CD8-positive, alpha-beta memory T cell (primary cell): ENCODE measurements at places on chromosomes 12 and 14. TPM values are rescaled to one million over a fixed set of nuclear protein-coding genes. Genes with fewer than 3 reads are reported as not detected.
A peak's percentile ranks its signal among the peaks of the same experiment; 100 is the strongest.

DNA sequence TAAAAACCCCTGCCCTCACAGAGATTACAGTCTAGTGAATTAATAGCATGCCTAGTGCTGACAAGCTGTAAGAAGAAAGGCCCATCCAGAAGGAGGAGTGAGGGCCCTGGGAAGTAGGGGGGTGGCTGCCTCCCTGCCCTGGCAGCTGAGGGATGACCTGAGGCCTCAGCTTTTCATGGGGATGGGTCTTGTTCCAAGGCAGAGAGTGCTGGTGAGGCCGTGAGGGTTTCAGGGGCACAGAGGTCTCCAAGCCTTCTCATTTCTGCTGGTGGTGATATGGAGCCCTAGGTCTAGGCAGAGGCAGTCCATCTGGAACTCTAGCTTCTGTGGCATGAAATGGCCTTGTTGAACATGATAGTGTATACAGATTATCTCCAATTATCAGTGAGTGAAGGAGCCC is 114.4 kb downstream of the ZFP36L1 start:
- no peak overlapping the region for H3K27ac ChIP-seq
- H3K36me3 ChIP-seq: no peaks in the 10 kb centered on the region
- no peak overlapping the region for H3K4me3 ChIP-seq
- no peaks in the 10 kb centered on the region for H3K27me3 ChIP-seq

Gene PPP4R4
- total RNA-seq: 1.8 TPM

GRCh38 chr14:73245480-73246325 is 8.4 kb downstream of the PAPLN start:
- H3K4me3 ChIP-seq: peak overlapping the region; percentile 41
- no peak overlapping the region for H3K27ac ChIP-seq

DNA sequence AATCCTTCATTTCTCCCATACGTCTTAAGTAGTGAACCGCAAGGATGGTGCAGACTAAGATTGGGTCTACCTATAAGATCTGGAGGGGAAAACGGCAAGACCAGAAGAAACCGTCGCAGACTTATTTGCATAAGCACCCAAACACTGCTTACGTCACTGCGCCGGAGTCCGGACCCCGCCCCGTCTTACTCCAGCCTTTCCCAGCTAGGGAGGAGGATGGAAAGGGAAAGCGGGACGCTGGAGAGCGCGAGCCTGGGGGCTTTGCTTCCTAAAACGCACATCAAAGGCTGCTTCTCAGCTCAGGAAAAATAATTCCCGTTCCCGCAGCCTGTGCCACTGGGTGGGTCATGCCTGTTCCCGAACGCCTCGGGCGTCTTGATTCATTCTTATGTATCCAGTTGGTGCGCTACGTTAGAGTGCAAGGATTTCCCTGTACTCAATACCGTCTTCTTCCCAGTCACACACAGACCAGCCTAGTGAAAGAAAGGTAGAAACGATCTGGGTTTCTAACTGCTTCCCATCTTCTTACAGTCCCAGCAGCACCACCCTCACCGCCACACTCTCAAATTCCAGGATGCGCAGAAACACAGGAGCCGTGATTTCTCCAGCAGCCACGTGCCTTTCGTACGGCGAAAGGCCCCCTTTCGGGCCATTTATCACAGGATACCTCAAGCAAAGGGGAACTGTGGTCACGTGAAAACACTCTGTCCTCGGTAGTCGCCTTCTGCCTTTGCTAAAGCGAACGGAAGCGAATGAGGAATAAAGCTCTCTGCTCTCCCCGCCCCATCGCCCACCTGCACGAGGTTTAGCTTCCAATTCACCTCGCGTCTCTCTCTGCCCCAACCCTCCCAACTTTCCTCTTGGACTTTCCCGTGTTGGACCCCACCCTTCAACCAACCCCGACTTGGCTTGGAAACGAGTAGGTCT is 1.1 kb downstream of the SLC6A15 start:
- no peaks in the 10 kb centered on the region for H3K36me3 ChIP-seq
- no peaks in the 10 kb centered on the region for H3K27me3 ChIP-seq
- H3K4me1 ChIP-seq: no peaks in the 10 kb centered on the region
- no peak overlapping the region for H3K4me3 ChIP-seq
- DNase-seq: no peak
- H3K27ac ChIP-seq: no peak overlapping the region

DNA sequence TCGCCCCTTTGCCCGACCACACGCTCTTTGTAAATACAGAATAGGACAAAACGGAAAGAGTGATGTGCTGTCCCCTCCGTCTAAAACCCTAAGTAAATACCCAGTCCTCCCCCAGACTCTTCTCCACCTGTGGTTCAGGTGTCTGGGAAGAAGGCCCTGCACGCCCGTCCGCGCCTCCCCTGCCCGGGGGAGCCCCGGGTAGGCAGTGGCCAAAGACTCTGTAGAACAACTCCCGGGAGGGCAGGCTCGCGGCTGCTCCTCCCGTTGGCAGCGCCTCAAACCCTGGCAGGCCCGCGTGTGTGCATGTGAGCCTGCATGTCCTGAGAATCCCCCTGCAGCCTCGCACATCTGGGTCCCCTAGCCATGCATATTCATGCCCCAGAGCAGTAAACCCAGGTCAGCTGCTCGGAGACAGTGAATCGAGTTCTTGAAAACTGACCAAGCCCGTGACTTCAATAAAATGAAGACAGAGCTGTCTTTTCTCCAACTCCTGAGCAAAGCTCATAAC is 165.8 kb downstream of the MON2 start:
- peaks cover 28% of the 10 kb centered on the region for H3K27me3 ChIP-seq
- no peak for DNase-seq
- no peaks in the 10 kb centered on the region for H3K36me3 ChIP-seq
- peak overlapping the region; percentile 25 for H3K4me3 ChIP-seq
- peaks cover 7% of the 10 kb centered on the region for H3K4me1 ChIP-seq

- H3K36me3 ChIP-seq: peaks cover 5% of the 10 kb centered on the region
- H3K4me3 ChIP-seq: no peak overlapping the region
- no peak overlapping the region for H3K27ac ChIP-seq
- H3K4me1 ChIP-seq: peaks cover 18% of the 10 kb centered on the region
Measured at GRCh38 chr14:69663300-69663643, 51.9 kb downstream of the SUSD6 start.

DNA sequence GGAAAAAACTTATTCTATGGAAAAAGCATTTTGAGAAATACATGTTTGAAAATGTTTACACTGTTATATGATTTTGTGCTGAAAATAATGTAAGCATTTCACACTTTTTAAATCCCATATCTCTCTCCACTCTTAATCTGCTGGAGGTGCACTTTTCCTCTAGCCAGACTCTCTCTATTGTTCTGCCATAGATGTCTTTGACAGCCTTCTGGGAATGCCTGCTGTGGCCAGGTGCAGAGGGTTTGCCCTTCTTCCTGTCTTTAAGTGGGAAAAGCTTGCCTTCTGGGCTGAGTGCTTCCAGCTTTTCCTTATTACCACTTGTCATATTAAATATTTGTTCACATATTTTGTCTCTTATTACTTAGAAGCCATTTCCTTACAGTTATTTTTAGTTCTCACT is 60.1 kb upstream of the PPM1H start:
- no peaks in the 10 kb centered on the region for H3K4me1 ChIP-seq
- DNase-seq: no peak
- no peaks in the 10 kb centered on the region for H3K36me3 ChIP-seq
- no peak overlapping the region for H3K4me3 ChIP-seq
- no peaks in the 10 kb centered on the region for H3K27me3 ChIP-seq

DNA sequence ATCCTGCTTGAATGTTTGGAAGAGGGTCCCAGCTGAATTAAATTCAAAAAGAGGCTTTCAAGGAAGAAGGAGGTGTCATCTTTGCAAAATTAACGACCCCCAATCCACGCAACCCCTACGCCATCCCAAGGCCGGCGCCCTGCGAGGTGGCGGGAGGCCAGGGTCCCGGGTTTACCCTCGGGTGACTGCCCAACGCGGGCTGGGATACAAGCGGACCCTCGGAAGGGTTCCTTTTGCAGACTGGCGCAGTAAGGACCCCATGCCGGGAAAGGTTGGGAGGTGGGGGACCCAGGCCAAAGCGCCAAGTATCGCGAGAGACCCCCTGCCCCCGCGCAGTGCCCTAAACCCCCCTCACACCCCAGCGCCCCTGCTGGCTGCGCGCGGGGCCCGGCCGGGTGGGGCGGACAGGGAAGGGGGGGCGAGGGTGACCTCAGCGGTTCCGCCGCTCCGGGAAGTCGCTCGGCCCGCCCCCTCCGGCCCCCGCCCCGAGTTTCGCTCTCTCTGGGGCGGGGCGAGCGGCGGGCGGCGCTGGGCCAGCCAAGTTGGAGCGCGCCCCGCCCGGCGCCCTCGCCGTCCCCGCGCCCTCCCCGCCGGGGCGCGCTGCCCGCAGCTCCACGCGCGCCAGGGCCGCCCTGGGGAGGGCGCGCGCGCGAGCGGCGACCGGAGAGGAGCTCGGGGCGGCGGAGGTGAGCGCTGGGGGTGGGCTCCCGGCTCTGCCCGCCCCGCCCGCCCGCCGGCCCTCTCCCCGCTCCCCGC is 708 bp upstream of the ZBTB42 start:
- H3K36me3 ChIP-seq: no peaks in the 10 kb centered on the region
- H3K27me3 ChIP-seq: no peaks in the 10 kb centered on the region
- H3K4me1 ChIP-seq: peaks cover 30% of the 10 kb centered on the region

GRCh38 chr14:104940526-104941150 is 16.0 kb downstream of the PLD4 start:
- no peak overlapping the region for H3K4me3 ChIP-seq
- H3K27me3 ChIP-seq: no peaks in the 10 kb centered on the region
- no peak for DNase-seq
- H3K4me1 ChIP-seq: no peaks in the 10 kb centered on the region
- no peak overlapping the region for H3K27ac ChIP-seq

Gene TMEM253
- total RNA-seq: not detected

DNA sequence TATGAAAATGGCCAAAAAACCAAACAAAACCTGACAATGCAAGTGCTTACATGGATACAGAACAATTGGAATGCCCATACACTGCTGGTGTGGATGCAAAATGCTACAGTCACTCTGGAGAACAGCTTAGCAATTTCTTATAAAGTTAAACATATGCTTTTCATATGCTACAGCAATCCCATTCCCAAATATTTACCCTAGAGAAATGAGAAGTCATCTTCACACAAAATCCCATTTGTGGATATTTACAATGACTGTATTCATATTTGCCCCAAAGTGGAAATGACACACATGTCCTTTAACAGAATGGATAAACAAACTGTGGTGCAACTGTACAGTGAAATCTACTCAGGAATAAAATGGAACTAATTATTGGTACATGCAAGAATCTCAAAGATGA is 20.4 kb downstream of the SAV1 start:
- no peak overlapping the region for H3K4me3 ChIP-seq
- H3K27ac ChIP-seq: no peak overlapping the region
- no peaks in the 10 kb centered on the region for H3K36me3 ChIP-seq
- DNase-seq: no peak
- no peaks in the 10 kb centered on the region for H3K27me3 ChIP-seq
- no peaks in the 10 kb centered on the region for H3K4me1 ChIP-seq

GRCh38 chr12:121504505-121504904 is 76.3 kb downstream of the KDM2B start:
- no peaks in the 10 kb centered on the region for H3K4me1 ChIP-seq
- H3K4me3 ChIP-seq: no peak overlapping the region
- no peaks in the 10 kb centered on the region for H3K36me3 ChIP-seq
- H3K27me3 ChIP-seq: no peaks in the 10 kb centered on the region

- no peak overlapping the region for H3K4me3 ChIP-seq
- no peaks in the 10 kb centered on the region for H3K27me3 ChIP-seq
- H3K27ac ChIP-seq: no peak overlapping the region
- H3K36me3 ChIP-seq: no peaks in the 10 kb centered on the region
- no peak for DNase-seq
Measured at GRCh38 chr14:61090432-61091216, 109.6 kb downstream of the SLC38A6 start.

Gene CLEC4A
- total RNA-seq: 0.42 TPM

GRCh38 chr12:70052476-70052875 is 190.8 kb upstream of the CNOT2 start:
- DNase-seq: no peak
- H3K27me3 ChIP-seq: no peaks in the 10 kb centered on the region
- H3K36me3 ChIP-seq: no peaks in the 10 kb centered on the region
- H3K4me1 ChIP-seq: peaks cover 4% of the 10 kb centered on the region
- no peak overlapping the region for H3K27ac ChIP-seq

DNA sequence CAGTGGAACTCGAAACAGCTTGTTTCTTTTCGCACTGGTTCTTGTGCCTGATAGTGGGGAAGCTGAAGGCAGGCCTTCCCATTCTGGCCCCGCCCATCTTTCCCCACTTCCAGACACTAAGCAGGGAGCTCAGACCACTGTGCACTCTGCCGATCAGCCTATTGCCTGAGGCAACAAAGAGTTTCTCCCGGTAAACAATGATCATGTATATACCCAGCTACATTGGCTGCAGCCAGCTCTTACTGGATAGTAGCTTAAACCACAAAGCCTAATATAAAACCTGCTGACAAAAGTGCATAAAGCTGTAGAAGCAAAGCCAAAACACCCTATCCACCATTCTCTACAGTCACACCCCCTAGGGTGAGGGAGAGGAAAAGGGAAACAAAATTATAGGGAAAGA is 24.7 kb upstream of the GLIPR1 start:
- H3K27ac ChIP-seq: no peak overlapping the region
- H3K4me1 ChIP-seq: peaks cover 36% of the 10 kb centered on the region
- H3K27me3 ChIP-seq: no peaks in the 10 kb centered on the region
- no peaks in the 10 kb centered on the region for H3K36me3 ChIP-seq

- no peaks in the 10 kb centered on the region for H3K36me3 ChIP-seq
- no peak overlapping the region for H3K4me3 ChIP-seq
- peaks cover 31% of the 10 kb centered on the region for H3K4me1 ChIP-seq
- no peak for DNase-seq
- no peaks in the 10 kb centered on the region for H3K27me3 ChIP-seq
Measured at GRCh38 chr12:53004582-53004981, 1.7 kb upstream of the EIF4B start.

Gene KRT6C
- total RNA-seq: not detected

DNA sequence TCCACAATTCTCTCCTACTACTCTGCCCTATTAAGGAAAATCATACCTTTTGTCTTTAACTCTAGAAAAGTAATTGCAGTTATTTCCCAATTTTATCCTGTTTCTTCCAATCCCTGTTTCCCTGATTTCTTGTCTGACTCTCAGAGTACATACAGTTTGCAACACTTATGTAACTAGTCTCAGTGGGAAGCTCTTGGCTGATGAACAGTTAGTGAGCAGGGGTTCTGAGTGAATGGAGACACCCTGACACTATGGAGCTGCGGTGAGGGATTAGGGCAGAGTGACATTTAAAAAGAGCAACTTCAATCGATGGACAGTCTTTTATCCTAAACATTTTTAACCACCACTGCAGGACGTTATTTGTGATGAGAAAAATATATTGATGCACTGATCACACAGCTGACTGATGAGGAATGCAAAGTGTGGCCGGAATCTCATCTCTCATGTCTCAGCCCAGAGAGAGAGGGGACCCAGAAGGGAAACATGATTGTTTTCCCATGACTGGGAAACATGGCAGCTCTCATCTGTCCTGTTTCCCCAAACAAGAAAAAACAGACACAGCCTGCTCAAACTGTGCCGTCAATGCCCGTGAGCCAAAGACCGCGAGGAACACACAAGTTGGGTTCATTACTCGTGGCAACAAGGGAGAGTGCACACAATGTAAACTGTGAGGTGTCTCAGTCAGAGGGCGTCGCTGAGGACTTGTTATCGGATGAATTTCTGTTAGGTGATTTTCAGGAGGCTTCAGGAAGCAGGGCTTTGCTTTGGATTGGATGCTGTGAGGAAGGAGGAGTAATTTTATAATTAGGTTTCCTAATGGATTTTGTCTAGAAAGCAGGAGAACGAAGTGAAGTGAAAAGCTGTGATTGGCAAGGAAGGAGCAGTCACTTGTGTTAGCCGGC is 5.2 kb upstream of the SLC6A13 start:
- no peak for DNase-seq
- H3K36me3 ChIP-seq: no peaks in the 10 kb centered on the region
- H3K4me1 ChIP-seq: peaks cover 7% of the 10 kb centered on the region
- H3K27me3 ChIP-seq: no peaks in the 10 kb centered on the region
- H3K4me3 ChIP-seq: no peak overlapping the region
